Activated naive CD4-positive, alpha-beta T cell treated with Interleukin-2 at 50 U/mL for 16 hours (primary cell): ENCODE measurements at places on chromosomes 2 and 18.
A peak's percentile ranks its signal among the peaks of the same experiment; 100 is the strongest.

DNA sequence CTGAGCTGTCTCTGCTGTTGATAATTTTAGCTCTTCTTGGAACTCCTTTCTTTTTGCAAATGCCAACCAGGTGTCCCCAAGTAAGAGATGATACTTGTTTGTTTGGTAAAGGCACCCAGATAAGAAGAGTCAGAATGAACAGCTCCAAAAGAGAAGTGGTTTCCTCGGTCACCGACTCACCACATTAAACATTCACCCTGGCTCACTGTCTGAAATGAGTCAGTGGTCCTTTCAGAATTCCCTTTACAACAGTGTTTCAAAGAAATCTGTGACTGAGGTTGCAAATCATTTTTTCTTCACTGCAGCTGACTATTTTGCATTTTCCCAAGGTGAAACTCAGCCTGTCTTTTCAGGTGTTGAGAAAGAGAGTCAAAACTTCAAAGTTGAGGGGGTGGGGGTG, 16.2 kb upstream of the CXCR4 start:
- peak; percentile 52 for DNase-seq

DNA sequence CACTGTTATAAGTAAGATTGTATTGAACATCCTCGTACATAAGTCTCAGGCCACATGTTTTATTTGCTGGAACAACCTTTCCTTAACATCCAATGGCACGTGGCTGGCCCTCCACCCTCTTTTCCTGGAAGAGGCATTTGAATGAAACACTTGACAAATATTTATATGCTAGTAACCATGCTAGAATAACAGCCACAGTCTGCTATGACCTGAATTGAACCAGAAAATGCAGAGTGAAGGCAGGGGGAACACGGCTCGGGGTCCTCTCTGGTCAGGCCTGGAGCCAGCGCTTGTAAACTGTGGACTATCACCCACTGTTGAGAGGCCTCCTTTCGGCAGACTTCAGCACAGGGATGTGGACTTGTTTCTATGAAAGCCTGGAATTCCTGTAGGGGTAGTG, 198.2 kb upstream of the COPS8 start:
- DNase-seq = no peak

- DNase-seq = peak; percentile 39
Observed at GRCh38 chr2:222424729-222425671, 657 bp downstream of the SGPP2 start.

GRCh38 chr2:129709001-129709955, 270.2 kb upstream of the RAB6C start:
- no peak for DNase-seq

DNA sequence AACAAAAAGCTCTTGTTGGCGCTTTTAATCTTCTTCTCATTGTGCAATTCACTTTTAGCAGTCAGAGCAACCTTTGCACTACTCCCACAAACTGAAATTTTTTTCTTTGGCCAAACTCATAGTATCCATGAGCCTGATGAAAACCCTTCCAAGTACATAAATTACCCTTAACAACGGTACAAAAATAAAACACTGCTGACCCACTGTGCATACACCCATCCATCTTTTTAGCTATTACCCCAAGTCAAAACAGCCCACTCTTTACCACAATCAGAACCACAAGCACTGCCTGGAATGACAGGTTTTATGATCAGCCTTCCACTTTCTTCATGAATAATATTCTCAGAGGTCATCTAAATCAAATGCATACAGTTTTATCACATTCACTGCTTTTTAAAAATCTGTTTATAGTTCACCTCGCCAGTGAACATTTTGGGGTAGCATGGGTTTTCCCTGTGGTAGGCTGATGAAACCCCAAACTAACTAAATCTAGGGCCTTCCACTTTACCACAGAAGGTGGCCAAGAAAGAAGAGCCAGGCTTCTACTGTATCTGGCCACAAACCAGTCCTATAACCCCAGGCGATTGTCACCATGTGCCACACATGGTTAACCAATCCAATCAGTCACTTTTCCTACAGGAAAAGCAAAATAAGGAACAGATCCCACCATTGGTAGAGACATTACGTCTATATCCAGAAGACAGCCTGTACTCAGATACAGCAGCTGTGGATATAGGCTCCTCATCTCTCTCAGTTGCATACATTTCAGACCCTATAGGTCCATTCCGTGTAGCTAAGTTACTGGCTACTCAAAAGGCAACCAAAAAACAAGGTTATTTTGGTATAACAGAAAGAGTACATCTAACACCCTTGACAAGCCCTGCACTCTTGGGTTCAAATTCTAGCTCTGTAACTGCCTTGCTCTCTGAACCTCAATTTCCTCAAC, 171.3 kb downstream of the THADA start:
- DNase-seq = no peak

- DNase-seq = no peak
Observed at GRCh38 chr2:231228223-231228622, 29.8 kb downstream of the ARMC9 start.

DNA sequence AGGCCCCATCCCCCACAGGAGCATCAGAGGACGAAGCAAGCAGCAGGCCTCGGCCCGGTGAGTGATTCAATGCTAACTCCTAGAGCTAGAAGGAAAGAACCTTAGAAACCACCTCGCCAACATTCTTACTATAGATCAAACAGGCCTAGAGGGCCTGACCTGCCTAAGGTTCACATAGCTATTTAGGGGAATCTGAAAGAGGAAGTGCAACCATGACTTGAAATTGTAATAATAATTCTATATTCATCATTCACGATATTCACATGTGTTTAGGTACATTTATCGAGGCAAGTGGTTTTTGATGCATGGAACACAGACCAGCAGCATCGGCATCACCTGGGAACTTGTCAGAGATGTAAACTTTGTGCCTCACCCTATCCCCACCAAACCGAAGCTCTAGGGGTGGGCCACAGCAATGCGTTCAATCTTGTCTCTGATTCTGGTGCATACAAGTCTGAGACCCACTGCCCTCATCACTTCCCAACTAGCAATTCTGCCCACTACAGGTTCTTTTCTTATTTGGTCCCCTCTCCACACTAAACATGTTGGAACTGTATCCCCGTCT, 78.0 kb upstream of the DNMT3A start:
- DNase-seq = no peak

GRCh38 chr2:147884830-147885229, 40.0 kb downstream of the ACVR2A start:
- no peak for DNase-seq

GRCh38 chr2:10402062-10402585, 46.0 kb downstream of the ODC1 start:
- DNase-seq = no peak

- no peak for DNase-seq
Observed at GRCh38 chr2:151673016-151673415, 61.3 kb downstream of the NEB start.

- no peak for DNase-seq
Observed at GRCh38 chr2:159617646-159618045, 1.3 kb upstream of the BAZ2B start.

- DNase-seq = no peak
Observed at GRCh38 chr2:134367213-134367612, 113.3 kb downstream of the MGAT5 start.

GRCh38 chr2:41736586-41736985, 311.2 kb upstream of the PKDCC start:
- DNase-seq = no peak
